Endodermal cell (in vitro differentiated cells): ENCODE measurements at places on chromosomes 2 and 18. TPM values are rescaled to one million over a fixed set of nuclear protein-coding genes. Genes with fewer than 3 reads are reported as not detected.

GRCh38 chr2:106168657-106169056, 25.4 kb downstream of the UXS1 start:
- H3K27ac ChIP-seq, result no peak overlapping the region
- H3K4me1 ChIP-seq, result no peaks in the 10 kb centered on the region
- H3K36me3 ChIP-seq, result peaks cover 4% of the 10 kb centered on the region
- DNase-seq, result no peak
- H3K4me3 ChIP-seq, result no peak overlapping the region
- no peaks in the 10 kb centered on the region for H3K27me3 ChIP-seq

DNA sequence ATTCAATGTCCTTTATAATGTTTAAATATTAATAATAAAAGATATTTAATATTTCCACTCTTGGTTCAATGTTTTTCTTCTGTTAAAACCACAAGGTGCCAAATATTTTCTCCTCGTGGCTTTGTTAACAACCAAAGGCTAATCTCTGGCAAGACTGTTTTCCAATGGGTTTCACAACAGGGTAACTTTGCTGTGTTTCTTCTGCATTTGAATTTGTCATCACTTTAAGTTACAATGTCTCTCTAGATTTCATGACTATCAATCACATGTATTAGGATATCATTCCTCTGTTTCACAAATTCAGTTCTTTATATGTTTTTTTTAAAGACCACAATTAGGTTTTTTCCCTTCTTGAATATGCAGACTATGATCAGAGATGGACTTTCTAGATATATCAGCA, 469.8 kb upstream of the ACVR2A start:
- H3K4me1 ChIP-seq, result no peaks in the 10 kb centered on the region
- H3K27ac ChIP-seq, result no peak overlapping the region
- no peaks in the 10 kb centered on the region for H3K27me3 ChIP-seq

GRCh38 chr18:62717169-62717924, 2.0 kb downstream of the PHLPP1 start:
- H3K4me1 ChIP-seq, result peaks cover 8% of the 10 kb centered on the region
- H3K4me3 ChIP-seq, result peak overlapping the region; percentile 86
- DNase-seq, result no peak
- H3K27me3 ChIP-seq, result no peaks in the 10 kb centered on the region

- H3K36me3 ChIP-seq, result no peaks in the 10 kb centered on the region
- peaks cover 49% of the 10 kb centered on the region for H3K27me3 ChIP-seq
- peak; percentile 59 for DNase-seq
- no peak overlapping the region for H3K27ac ChIP-seq
These were observed 2.5 kb upstream of the ASIC4 start for GRCh38 chr2:219511547-219512325.

FARSB gene
- 5.3 to 19.9 TPM (median 18.3 TPM) in 3 replicates for total RNA-seq

CENPA gene
- 22.8 to 43.5 TPM (median 38.3 TPM) in 3 replicates for total RNA-seq
